Activated CD4-positive, alpha-beta T cell treated with anti-CD3 and anti-CD28 coated beads, Interleukin-2, amount 50 U/mL, for 1 hour (primary cell): ENCODE measurements at places on chromosomes 3 and 15.

- DNase-seq, result no peak
Measured at GRCh38 chr3:191303596-191303995, 25.6 kb upstream of the CCDC50 start.

- no peak for DNase-seq
Measured at GRCh38 chr3:177107461-177108239, 89.6 kb downstream of the TBL1XR1 start.

DNA sequence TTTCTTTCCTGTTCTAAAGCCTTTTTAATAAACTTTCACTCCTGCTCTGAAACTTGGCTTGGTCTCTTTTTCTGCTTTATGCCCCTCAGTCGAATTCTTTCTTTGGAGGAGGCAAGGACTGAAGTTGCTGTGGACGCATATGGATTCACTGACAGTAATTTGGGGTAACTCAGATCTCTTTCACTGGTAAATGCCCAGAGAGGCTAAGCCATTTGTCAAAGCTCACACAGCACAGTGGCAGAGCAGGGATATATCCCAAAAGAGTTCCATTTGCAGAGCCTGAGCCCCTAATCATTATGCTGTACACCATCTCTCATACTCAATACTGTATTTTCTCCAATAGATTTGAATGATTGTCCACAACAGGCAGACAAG is 72.3 kb upstream of the GALNT15 start:
- no peak for DNase-seq

DNA sequence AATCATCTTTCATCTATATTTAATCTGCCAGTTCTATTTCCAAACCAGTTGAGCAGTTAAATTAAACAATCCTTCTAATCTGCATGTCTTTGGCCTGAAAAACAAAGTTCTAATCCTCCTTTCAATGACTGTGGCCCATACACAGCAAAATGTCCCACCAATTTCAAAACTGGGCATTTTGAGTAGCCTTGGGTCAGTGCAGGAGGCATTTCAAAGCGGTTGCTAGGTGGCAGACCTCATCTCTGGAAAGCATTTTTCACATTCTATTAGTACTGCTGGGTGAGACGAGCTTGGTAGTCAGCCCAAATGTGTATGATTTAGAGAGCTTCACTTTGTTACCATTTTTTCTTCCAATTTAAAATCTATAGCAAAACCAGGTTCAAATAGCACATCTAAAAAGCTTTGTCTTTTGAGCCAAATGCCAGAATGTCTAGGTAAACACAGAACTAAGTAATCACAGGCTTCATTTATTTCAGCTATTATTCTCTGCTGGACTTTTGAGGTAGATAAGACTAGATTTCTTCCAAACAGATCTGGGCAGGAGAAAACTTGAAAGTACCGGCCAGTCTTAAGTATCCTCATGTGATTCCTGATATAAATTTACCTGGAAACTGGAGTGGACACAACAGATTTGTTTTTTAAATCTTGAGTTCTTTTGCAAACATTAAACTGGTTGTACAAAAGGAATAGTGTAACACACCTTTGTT is 8.9 kb upstream of the ARHGEF26 start:
- no peak for DNase-seq

- no peak for DNase-seq
Measured at GRCh38 chr3:70919661-70920060, 607.2 kb upstream of the MDFIC2 start.

GRCh38 chr3:38468765-38469164 is 15.1 kb downstream of the ACVR2B start:
- no peak for DNase-seq

DNA sequence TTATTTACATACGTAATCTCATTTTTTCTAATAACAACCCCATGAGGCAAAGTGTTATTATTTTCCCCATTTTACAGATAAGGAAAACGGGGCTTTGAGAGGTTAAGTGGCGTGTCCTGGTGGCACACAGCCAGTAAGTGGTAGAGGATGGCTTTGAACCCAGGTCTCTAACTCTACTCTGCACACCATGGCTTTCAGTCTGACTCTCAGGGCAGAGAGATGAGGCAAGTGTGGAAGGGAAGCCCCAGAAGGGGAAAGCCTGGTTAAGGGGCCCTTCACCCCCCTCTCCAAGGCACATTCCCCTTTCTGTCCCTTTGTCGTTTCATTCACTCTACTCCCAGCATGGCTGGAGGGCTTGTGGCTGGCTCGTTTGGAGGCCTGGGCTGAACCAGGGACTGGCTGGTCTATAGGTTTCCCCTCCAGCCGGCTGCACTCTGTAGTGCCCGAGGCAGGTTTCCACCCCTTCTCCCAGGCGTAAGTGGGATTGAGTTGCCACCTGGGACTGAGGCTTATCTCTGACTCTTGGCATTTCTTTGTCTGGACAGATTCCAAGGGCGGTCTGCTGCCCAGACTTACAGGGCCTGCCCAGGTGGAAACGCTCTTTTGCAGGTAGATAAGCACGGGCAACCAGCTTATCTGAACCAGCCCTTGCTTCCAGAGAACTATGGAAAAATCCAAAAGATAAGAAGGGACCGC is 12.1 kb downstream of the SEMA4B start:
- DNase-seq, result no peak

DNA sequence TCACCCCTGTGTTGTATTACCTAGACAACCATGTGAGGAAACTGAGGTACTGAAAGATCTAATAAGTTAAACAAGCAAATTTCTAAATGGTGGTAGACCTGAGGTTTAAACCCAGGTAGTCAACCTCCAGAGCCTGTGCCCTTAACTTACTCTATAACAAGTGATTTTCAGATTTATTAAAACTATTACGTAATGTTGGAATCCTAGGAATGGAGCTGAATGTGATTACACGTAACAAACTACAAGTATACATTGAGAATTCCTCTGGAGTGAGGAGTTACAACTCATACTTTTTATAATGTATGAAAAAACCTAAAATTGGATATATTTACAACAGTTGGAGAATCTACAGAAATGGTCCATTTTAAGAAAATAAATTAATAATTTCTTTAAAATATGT is 18.0 kb downstream of the FAM98B start:
- no peak for DNase-seq

DNA sequence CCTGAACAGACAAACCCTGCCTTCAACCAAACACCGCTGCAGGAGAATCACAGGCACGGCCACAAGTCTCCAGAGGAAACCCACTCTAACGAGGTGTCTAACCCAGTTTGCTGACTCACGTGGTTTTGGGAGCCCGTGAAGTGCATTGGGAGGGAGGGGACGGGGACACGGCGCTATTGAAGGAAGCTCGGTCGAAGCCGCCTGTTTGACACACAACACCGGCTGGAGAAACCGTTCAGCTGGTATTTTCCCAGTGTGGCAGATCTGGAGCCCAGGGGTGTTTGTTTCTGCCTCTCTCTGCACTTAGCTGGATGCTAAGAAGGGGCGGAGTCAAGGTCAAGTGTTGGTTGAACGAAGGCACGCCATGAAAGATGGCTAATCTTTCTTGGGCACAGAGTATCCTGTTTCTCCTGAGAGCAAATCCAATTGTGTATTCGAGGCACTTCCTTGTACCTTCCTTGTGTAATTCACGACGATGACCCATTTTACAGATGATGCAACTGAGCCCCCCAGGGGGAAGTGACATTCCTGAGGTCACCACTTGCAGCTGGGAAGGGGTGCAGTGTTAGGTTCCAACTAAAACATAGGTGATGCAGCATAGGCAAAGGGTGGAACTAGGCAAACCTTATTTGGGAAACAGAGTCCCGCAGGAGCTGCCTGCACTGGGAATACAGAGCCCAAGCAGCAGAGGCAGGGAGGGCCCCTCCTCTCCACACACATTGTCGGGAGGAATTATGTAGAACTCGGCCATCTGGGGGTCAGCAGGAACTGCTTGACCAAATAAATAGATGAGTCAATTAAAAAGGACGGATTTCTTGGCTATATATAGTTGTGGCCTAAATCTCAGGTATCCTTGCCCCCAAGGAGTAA is 22.5 kb downstream of the SLC6A6 start:
- DNase-seq, result peak; percentile 51

DNA sequence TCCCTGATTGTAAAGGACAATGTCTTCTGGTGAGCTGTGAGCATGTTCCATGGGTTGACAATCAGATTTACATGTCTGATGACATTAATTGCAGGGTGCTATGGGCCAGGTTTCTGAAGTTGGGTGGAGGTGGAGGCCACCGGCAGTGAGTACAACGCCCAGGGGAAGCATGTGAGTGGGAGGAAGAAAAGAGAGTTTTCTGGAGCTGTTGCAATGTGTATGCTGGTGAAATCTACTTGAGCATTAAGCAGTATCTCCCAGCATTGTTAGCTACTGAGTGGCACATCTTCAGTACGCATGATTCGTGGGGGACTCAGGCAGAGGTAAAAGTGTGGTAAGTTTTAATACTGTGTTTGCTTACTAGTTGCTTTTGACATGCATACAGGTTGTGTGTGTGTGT is 26.6 kb downstream of the TMEM45A start:
- no peak for DNase-seq

- no peak for DNase-seq
Measured at GRCh38 chr15:42547918-42548248, 710 bp downstream of the LRRC57 start.

DNA sequence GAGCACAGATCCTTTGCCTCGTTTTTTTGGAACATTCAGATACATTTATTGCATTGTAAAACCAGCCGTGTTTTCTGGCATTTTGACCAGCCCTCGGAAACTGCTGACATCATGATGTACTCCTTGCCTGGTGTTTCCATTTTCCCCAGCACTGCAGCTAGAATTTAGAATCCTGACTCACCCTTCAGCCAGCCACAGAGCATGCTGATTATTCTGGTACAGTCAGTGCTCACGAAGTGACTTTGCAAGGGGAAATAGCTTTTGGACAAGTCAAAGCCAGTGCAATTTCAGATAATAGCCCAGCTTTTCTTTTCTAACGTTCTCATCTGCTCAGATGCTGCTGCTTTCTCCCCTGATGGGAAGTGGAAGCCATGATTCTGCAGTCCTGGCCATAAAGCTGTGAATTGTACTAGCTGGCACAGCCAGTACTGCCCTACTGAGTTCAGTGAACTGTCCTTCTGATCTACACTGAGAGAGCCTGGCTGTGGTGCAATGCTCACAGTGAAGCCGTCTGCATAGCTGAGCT is 12.1 kb upstream of the CNBP start:
- DNase-seq, result no peak

- DNase-seq, result no peak
Measured at GRCh38 chr3:153026026-153026425, 136.0 kb upstream of the RAP2B start.

GRCh38 chr3:105647047-105647446 is 221.8 kb downstream of the CBLB start:
- no peak for DNase-seq

DNA sequence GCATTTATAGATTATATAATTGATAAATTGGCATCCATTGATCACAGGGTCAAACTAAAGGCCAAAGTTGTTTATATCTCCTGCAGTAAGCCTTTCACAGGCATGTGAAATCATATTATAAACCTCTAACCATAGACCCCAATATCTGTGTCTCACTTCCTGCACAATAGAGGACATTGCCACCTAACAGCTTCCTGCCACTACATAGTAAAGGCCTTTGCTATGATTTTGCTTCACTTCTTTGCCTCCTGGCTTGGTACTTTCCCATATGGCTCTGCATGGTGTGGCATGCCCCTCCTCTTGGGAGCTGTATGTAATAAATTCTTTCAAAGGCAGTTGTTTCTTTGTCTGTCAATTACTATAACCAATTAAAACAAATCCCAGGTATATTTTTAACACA is 20.4 kb downstream of the ZNF662 start:
- DNase-seq, result no peak

- no peak for DNase-seq
Measured at GRCh38 chr3:25604107-25604805, 60.5 kb downstream of the TOP2B start.

DNA sequence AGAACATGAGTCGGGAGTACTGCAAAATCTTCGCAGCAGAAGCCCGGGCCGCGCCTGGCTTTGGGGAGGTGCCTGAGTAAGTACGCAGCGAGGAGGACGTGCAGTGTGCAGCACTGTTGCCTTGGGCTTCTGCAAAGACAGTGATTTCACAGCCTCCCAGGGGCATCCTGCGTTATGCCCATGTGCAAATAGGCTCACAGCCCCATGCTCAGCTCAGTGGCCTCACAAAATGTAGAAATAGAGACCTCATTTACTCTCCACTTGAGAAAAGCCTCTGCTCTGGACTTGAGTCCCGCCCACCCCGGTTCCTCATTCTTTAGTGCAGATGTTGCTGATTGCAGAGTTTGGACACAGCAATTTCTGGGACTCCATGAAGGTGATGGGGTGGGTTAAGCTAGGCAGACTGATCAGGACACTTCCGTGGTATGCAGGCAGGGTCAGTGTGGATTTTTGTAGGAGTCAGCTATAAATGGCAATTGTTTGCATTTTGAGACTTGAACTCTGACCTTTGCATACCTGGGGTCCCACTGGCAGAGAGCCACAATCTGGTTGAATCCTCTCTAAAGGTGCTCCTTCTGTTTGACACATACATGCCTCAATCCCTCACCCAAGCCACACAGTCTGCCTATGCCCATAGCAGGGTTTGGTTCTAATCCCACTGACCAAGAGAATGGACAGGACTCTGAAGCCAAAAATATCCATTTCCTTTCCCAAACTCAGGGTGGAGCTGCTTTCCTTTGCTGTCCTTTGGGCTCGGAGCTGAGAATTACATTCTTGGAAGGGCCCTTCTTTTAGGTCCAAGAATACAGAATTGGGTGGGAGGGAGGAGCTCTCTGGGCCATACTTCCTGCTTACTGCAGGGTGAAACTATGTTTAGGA is 20.7 kb upstream of the SLC28A1 start:
- no peak for DNase-seq

- no peak for DNase-seq
Measured at GRCh38 chr15:71588746-71589145, 221.6 kb upstream of the NR2E3 start.

DNA sequence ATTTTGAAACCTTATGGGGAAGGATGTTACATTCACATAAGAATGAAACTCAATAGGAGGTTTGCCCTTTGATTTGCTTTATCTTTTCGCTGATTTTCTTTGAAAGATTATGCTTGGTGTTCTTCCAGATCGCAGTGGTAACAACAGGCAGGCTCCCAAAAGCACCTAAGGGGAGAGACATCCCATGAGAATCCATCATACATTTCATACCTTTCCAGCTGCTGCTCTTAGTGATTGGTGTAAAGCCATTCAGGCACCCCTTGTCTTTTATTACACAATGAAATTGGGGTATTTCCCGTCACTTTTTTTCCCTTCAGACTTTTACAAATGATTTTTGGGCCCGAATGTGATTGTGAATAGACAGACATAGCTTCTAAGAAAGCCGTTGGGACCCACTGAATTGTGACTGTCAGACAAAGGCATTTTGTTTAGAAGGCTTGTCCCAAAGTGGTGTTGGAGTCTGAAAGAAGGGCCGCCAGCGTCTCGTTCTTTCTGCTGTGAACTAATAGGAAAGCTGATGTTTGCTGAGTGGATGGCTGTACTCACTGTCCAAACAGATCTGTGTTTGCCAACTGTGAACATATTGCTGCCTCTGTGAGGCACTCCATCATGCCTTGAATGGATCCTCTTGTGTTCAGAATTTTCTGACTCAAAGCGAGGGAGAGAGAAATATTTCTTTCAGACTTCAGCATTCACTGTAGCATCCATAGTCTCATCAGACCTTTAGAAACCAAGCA is 164.3 kb downstream of the FNDC3B start:
- no peak for DNase-seq
